ENCODE measurements at places on chromosomes 2 and 18.

DNA sequence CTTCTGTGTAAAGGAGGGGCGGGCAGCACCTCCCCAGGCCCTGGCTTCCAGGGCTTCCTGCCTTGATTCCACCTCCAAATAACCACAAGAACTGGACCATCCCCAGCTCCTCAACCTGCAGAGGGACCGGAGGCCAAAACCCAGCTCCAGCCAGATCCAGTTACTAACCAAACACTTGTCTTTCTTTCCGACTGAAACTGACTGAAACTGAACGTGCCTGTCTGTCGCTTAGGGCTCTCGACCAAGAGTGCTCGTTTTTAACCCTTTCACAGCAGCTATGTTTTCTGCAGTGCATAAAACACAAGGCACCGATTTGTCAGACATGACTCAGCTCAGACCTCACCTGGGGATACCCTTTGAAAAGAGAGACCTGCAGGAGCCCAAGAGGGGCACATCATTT, 249.9 kb upstream of the SIX2 start:
- no peak for DNase-seq
- peaks cover 3% of the 10 kb centered on the region for H3K27me3 ChIP-seq
- H3K36me3 ChIP-seq, result no peaks in the 10 kb centered on the region
- H3K27ac ChIP-seq, result no peak overlapping the region
- H3K4me3 ChIP-seq, result no peak overlapping the region

DNA sequence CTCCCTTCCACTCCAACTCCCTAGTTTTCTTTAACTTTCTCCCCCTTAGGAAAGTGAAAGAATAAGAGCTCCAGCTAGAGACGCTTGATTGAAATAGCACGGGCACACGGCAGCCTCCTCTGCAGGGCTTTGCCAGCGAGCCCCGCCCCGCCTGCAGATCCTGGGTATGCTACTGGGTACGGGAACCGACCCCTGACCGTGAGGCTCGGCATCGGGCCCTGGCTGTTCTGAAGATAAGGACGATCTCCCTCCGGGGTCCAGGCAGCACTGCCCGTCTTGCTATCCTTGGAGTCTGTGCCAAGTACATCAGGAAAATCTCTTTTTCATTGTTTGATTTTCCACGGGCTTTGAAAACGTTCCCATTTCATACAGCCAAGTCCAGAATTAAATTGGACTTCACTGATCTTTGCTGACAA, 284.5 kb downstream of the MTX2 start:
- H3K4me3 ChIP-seq, result peak overlapping the region; percentile 77
- no peak overlapping the region for H3K27ac ChIP-seq
- H3K27me3 ChIP-seq, result peaks cover 45% of the 10 kb centered on the region
- peak; percentile 49 for DNase-seq
- no peaks in the 10 kb centered on the region for H3K36me3 ChIP-seq

- H3K27me3 ChIP-seq, result peaks cover 57% of the 10 kb centered on the region
- no peaks in the 10 kb centered on the region for H3K4me1 ChIP-seq
- H3K36me3 ChIP-seq, result no peaks in the 10 kb centered on the region
- H3K27ac ChIP-seq, result no peak overlapping the region
These were observed 584 bp downstream of the C2orf72 start for GRCh38 chr2:231037731-231038482.

- DNase-seq, result no peak
- H3K4me3 ChIP-seq, result no peak overlapping the region
- peaks cover 13% of the 10 kb centered on the region for H3K4me1 ChIP-seq
- peaks cover 13% of the 10 kb centered on the region for H3K27me3 ChIP-seq
These were observed 220.5 kb upstream of the ID2 start for GRCh38 chr2:8461341-8461740.

GRCh38 chr2:82282111-82282882, 1977.7 kb upstream of the LRRTM1 start:
- H3K4me3 ChIP-seq, result no peak overlapping the region
- H3K4me1 ChIP-seq, result no peaks in the 10 kb centered on the region
- no peak for DNase-seq
- H3K27ac ChIP-seq, result no peak overlapping the region

GRCh38 chr2:235924675-235925063, 243.5 kb downstream of the GBX2 start:
- no peak overlapping the region for H3K4me3 ChIP-seq
- H3K36me3 ChIP-seq, result no peaks in the 10 kb centered on the region
- H3K27ac ChIP-seq, result no peak overlapping the region
- no peak for DNase-seq
- H3K27me3 ChIP-seq, result no peaks in the 10 kb centered on the region
- H3K4me1 ChIP-seq, result no peaks in the 10 kb centered on the region

- H3K36me3 ChIP-seq, result no peaks in the 10 kb centered on the region
- H3K27ac ChIP-seq, result no peak overlapping the region
- no peak for DNase-seq
- no peaks in the 10 kb centered on the region for H3K4me1 ChIP-seq
These were observed 713.1 kb downstream of the CBLN2 start for GRCh38 chr18:71831039-71831438.

DNA sequence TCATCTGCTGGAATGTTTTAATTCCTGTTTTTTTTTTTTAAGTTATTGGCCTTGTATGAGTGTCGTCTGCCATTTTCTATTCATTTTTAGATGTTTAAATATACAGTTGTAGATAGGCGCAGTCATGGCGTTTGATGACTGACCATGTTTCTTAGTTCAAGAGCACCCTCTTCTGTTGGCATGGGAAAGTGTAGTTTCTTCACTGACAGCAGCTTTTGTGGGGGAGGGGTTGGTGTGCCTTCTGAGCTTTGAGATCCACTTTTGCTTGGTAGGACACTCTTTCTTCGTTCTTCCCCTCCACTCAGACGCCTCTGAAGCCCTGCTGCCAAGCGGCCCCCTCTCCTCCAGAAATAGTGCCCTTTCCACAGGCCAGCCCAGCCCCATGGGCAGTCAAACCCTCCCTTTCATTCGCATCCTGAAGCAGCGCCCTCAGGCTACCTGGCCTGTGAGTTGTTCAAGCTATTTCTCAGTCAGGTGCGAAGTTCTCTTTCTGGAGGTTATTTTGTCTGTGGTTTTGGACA, 492.0 kb downstream of the TNS1 start:
- H3K4me1 ChIP-seq, result peaks cover 8% of the 10 kb centered on the region
- H3K27ac ChIP-seq, result no peak overlapping the region
- no peak overlapping the region for H3K4me3 ChIP-seq

DNA sequence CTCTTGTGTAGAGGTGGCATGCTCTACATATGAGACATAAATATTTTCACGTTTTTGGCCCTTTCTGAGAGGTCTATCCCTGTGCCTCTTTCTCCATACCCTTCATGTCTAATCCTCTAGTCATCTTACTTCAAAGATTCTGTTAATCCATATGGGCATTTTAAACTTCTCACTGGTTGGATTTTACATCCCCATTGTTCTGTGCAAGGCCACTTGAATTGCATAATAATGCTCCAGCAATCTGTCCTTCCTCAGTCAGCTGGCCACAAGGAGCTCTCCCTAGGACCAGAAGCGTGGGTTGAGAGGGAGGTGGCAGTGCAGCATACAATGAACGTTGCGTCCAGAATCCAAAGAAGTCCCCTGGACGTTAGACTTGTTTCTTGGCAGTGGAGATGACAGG, 58.2 kb downstream of the TDRD15 start:
- H3K4me3 ChIP-seq, result no peak overlapping the region
- no peaks in the 10 kb centered on the region for H3K36me3 ChIP-seq
- no peaks in the 10 kb centered on the region for H3K27me3 ChIP-seq
- no peaks in the 10 kb centered on the region for H3K4me1 ChIP-seq

GRCh38 chr2:142944264-142944663, 66.8 kb downstream of the KYNU start:
- no peaks in the 10 kb centered on the region for H3K4me1 ChIP-seq
- no peak overlapping the region for H3K4me3 ChIP-seq
- no peak for DNase-seq
- H3K27me3 ChIP-seq, result peaks cover 4% of the 10 kb centered on the region

DNA sequence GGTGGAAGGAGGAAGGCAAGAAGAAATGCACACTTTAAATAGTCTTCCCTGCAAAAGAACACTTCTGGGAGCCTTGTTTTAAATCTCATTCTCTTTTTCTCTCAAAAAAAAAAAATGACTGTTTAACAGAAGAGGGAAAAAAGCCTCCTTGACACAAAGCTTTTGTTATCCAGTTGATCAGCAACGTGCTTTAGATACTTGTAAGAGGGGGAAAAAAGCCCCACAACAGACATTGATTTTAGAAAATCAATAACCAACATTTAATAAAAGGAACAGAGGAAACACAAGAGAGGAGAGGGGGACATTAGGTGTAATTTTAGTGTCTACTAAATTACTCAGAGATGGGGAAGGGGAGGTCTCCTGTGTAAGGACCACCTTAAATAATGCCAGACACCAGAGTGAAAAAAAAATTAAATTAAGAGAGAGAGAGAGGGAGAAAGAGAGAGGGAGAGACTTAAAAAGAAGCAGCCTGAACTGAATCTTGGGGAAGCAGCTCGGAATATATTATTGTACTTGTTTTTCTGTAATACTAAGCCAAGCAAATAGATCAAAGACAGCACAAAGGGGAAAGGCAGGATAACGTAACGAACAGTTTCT, 4.7 kb downstream of the ZEB2 start:
- H3K36me3 ChIP-seq, result peaks cover 9% of the 10 kb centered on the region
- no peak for DNase-seq
- peaks cover 34% of the 10 kb centered on the region for H3K4me1 ChIP-seq

GRCh38 chr2:240591784-240592183, 5.2 kb downstream of the CAPN10 start:
- no peaks in the 10 kb centered on the region for H3K27me3 ChIP-seq
- no peak overlapping the region for H3K27ac ChIP-seq
- H3K4me1 ChIP-seq, result peaks cover 18% of the 10 kb centered on the region
- DNase-seq, result no peak
- H3K36me3 ChIP-seq, result peaks cover 1% of the 10 kb centered on the region
- no peak overlapping the region for H3K4me3 ChIP-seq

DNA sequence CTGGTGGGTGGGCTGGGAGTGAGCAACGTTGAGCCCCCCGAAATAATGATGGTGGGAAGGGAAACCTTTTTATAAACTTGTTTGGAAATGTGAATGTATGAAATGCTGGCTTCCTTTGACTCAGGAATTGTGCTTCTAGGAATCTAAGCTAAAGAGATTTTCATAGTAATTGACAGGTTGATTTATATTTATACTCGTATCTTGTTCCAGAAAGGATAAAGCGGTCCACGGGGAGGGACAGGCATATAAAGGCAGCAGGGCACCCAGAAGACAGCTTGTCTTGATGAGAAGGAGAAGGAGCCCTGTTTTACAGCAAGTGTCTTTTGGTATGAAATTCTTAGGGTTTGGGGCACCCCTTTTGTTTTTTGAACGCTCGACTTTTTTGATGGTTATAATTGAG, 157.8 kb downstream of the AGAP1 start:
- H3K36me3 ChIP-seq, result no peaks in the 10 kb centered on the region
- H3K27ac ChIP-seq, result no peak overlapping the region
- peaks cover 8% of the 10 kb centered on the region for H3K27me3 ChIP-seq
- DNase-seq, result no peak

DNA sequence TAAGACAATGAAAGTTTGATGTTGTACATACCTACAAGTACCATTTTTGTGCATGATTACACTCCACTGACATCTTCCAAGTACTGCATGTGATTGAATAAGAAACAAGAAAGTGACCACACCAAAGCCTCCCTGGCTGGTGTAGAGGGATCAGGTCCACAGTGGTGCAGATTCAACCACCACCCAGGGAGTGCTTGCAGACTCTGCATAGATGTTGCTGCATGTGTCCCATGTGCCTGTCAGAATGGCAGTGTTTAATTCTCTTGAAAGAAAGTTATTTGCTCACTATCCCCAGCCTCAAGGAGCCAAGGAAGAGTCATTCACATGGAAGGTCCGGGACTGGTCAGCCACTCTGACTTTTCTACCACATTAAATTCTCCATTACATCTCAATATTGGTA, 114.5 kb downstream of the MMADHC start:
- no peak overlapping the region for H3K4me3 ChIP-seq
- no peaks in the 10 kb centered on the region for H3K27me3 ChIP-seq
- H3K27ac ChIP-seq, result no peak overlapping the region

- H3K27me3 ChIP-seq, result no peaks in the 10 kb centered on the region
- peak overlapping the region; percentile 50 for H3K27ac ChIP-seq
- no peak overlapping the region for H3K4me3 ChIP-seq
These were observed 54.9 kb downstream of the ZCCHC2 start for GRCh38 chr18:62577765-62578164.

DNA sequence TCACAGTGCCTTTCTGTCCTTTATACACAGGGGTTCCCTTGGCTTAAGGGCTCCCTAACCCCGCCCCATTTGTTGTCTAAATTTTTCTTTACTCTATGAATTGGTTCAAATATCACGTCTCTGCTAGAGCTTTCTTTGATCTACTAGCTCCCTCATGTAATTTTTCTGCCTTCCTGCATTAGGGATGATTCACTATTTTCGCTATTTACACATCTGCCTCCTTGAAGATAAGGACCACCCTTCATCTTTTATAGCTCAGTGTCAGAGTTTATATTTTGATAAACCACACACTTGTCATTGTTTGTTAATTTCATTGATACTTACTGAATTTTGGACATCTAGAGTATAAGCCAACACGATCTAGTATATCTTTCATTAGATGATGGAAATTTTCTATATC, 169.2 kb downstream of the LPIN1 start:
- no peak for DNase-seq
- no peaks in the 10 kb centered on the region for H3K4me1 ChIP-seq
- no peak overlapping the region for H3K4me3 ChIP-seq
- no peaks in the 10 kb centered on the region for H3K27me3 ChIP-seq
- H3K27ac ChIP-seq, result no peak overlapping the region

DNA sequence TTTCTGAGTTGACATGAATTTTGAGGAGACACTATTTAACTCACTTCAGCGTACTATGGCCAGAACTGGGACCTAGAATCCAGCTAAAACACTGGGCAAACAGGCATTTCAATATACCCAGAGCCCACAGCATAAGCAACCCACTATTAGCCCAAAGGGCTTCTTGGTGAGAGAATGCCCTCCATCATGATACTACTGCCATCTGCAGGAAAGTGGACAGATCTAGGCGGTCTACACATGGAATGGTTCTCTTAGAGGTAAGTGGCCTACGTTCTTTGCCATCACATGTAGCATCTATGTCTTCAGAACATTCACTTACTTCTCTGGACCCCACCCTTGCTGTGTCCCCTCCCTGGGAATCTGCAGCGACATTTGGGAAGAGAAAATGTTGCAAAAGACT, 181.3 kb upstream of the LINC00305 start:
- H3K27ac ChIP-seq, result no peak overlapping the region
- no peaks in the 10 kb centered on the region for H3K36me3 ChIP-seq
- H3K4me1 ChIP-seq, result no peaks in the 10 kb centered on the region
- DNase-seq, result no peak

GRCh38 chr2:111030945-111031344, 89.8 kb upstream of the BCL2L11 start:
- H3K27ac ChIP-seq, result no peak overlapping the region
- no peak for DNase-seq
- no peak overlapping the region for H3K4me3 ChIP-seq
- peaks cover 24% of the 10 kb centered on the region for H3K4me1 ChIP-seq

- no peak overlapping the region for H3K4me3 ChIP-seq
- H3K27ac ChIP-seq, result no peak overlapping the region
- H3K27me3 ChIP-seq, result no peaks in the 10 kb centered on the region
- DNase-seq, result no peak
- no peaks in the 10 kb centered on the region for H3K36me3 ChIP-seq
These were observed 1011.7 kb upstream of the GYPC start for GRCh38 chr2:125644257-125644656.

All from activated CD8-positive, alpha-beta T cell treated with anti-CD3 and anti-CD28 coated beads for 36 hours (primary cell).